ENCODE measurements at places on chromosomes 4 and X. TPM values are rescaled to one million over a fixed set of nuclear protein-coding genes. Genes with fewer than 3 reads are reported as not detected.

Gene RNF212
- total RNA-seq, result not detected

Gene SYP
- total RNA-seq, result 1.2 TPM

Gene CT55
- not detected for total RNA-seq

DNA sequence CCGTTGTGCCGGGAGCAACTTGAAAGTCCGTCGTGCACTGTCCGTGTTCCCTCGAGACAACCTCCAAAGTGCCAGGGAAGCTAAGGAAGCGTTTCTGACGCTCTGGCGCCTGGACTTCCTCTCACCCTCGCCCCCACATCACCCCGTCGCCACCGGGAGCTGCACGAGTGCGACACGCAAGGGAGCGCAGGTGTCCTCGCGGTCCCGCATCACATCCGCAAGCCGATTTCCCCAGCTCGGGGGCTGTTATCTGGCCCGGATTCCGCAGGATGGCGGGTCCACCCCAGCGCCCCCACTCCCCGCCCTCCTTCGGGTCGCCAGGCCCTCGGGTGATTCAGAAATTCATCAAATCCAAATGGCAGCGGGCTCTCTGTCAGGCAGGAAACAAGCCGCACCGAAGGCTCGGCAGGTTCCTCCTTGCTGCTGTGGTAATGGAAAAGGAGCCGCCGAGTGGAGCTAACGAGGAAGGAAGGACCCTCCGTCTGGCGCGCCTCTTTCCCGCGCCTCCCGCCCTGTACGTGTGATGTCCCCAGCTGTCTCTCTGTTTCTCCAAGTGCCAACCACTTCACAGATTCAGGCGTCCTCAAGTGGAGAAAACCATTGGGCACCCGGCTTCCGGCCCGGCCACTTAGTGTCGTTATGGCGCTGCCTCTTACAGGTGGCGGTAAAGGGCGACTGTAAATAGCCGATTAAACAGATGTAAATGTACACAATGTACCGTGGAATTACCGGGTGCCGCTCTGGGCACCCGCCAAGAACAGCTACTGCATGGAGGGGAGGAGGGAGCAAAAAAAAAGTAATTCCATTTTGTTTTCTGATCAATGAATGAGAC, 921 bp upstream of the SETD7 start:
- DNase-seq, result no peak

Gene USP17L15
- not detected for total RNA-seq

- no peak for DNase-seq
Measured at GRCh38 chr4:113440371-113440770, 321.2 kb downstream of the CAMK2D start.

Gene ZBED1
- 21.0 TPM for total RNA-seq

Gene BGN
- 0.37 TPM for total RNA-seq

GRCh38 chrX:46436744-46437143, 108.5 kb downstream of the ZNF674 start:
- DNase-seq, result no peak

DNA sequence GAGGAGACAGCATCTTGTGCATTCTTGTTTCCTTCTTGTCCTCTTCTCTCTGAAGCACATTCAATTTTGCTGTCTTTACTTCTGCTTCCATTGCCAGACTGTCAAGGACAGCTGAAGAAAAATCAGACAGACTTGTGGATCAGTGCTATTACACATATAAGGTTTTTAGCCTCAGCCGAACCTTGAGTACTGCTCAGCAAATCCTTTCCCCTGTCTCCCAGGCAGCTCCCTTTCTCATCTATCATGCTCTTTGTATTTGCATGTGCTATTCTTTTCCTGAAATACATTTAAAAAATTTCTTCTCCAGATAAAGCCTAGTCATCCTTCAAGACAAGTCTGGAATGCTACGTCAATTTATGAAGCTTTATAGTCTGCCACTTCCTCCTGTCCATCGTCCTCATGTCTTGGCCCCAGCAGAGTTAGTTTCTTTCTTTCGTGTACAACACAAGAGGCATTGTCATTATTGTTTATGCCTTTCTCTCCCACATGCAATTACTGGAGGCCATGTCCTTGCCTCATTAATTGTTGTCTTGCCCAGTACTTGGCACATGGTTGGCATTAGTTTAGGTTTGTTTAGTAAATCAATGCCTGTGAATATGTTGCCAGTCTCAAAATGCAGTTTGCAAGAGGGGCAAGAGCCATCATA, 45.1 kb downstream of the ADGRL3 start:
- no peak for DNase-seq

DNA sequence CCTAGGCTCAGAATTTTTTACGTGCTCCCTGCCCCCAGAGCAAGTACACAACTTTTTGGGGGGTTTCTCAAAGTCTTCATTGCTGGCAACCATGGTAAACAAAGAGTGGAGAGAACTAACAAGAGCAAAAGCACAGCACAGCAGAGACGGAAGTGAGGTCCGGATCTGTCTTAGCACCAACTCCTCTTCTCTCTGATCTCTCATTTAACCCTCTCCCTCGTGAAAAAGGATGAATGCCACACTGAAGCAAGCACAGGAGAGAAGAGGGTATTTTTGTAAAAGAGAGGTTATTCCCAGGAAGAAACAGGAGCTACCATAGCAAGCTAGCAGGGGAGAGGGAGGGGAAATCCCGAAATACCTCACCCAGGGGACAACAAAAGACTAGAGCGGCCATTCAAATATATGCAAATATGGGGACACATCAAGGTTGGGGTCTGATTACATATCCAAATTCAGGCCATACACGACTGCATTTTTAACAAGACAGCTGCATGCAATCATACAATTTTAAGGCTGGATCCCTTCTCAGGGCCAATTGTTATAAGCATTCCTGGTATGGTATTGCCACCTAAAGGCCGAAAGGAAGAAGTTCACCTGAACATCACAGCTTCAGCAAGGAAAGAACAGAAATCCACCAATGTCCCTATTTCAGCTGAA, 46.6 kb downstream of the CD40LG start:
- DNase-seq, result peak; percentile 8

Gene MAN2B2
- total RNA-seq, result 18.0 TPM

Gene CCDC110
- total RNA-seq, result 2.7 TPM

DNA sequence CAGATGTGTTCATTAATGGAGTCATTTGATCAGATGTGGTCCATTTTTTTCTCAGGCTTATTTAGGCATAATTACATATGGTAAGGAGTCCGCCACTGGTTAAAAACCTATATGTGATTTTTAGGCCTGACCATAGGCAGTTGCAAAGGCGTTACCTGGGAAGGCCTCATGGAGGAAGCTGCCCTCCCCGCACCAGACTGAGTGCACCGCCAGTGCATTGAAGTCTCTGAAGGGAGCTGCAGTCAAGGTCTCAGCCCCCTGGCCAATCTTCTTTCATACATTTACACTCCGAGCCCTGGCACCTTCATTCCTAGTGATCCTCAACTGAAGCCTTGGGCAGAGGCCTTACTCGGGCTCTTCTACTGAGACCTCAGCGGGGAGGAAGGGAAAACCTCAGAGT, 898.2 kb upstream of the AGA start:
- no peak for DNase-seq

Gene PIGA
- 12.7 TPM for total RNA-seq

GRCh38 chrX:101388604-101389003, 2.2 kb upstream of the RPL36A start:
- no peak for DNase-seq

Gene PWWP3B
- total RNA-seq, result 3.4 TPM

- no peak for DNase-seq
Measured at GRCh38 chrX:84362184-84362838, 139.9 kb downstream of the HDX start.

DNA sequence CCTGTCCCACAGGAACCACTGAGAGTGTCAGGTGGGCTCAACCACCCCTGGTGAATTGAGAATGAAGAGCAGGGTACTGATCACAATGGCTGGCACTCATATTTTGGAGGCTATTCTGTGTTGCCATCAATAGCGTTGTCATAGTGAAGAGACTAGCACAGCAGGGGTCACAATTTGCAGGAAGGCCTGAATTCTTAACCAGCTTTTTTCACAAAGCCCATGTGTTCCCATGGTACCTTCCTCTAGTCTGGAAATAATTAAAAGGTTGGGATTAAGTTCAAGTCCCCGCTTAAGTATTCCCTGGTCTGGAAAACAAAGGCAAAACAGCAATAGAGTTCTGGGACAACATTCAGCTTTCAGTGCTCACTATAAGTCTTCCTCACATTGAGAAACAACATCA, 1051.7 kb downstream of the C4orf33 start:
- DNase-seq, result no peak

- no peak for DNase-seq
Measured at GRCh38 chrX:110182362-110182761, 135.5 kb downstream of the AMMECR1 start.

DNA sequence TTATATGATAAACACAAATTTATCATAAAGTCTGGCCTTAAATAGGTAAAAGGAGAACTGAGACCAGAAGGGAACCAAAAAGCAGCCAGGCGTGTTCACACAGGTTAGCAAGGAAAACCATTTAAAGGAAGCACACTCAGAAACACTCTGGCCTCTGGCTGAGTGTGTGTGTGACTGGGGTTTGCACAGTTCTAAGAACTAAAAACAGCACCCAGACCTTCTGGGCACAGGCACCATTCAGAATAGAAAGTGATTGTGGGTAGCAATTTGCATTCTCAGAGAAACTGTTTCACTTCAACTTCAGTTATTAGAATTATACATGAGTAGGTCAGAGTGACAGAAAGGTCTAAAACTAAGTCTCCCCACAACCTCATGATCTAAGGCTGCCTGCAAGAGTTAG, 10.0 kb downstream of the GPR82 start:
- DNase-seq, result no peak

DNA sequence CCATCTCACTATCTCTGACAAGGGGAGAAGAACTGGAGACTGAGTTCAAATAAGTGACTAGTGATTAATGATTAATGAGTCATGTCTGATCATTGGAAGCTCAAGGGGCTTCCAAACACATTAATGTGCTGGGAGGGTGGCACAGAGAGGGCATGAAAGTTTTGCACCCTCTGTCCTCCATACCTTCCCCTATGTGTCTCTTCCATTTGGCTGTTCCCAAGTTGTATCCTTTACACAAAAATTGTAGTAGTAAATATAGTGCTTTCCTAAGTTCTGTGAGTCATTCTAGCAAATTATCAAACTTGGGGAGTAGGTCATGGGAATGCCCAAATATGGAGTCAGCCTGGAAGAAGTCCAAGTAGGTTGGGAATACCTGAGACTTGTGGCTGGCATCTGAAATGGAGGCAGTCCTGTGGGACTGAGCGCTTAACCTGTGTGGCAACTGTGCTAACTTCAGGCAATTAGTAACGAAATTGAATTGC, 4.1 kb upstream of the FAM200B start:
- DNase-seq, result peak; percentile 82

Gene LRRC66
- 0.12 TPM for total RNA-seq

DNA sequence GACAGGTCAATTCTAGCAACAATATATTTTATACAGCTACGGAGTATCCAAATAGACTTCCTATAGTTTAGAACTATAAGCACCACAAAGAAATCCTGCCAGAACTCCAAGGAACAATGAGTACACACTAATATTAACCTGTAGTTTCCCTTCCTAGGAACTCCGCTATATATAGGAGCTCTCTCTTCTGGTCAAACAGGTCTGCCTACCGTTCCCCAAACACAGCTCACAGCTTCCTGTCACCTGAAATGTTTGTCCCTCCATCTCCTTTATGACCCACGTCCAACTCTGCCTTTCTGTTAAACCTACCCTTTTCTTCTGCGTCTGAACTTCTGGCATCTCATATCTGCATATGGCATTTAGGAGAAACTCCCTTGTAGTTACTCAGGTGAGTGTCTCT, 10.5 kb upstream of the GJB1 start:
- no peak for DNase-seq

DNA sequence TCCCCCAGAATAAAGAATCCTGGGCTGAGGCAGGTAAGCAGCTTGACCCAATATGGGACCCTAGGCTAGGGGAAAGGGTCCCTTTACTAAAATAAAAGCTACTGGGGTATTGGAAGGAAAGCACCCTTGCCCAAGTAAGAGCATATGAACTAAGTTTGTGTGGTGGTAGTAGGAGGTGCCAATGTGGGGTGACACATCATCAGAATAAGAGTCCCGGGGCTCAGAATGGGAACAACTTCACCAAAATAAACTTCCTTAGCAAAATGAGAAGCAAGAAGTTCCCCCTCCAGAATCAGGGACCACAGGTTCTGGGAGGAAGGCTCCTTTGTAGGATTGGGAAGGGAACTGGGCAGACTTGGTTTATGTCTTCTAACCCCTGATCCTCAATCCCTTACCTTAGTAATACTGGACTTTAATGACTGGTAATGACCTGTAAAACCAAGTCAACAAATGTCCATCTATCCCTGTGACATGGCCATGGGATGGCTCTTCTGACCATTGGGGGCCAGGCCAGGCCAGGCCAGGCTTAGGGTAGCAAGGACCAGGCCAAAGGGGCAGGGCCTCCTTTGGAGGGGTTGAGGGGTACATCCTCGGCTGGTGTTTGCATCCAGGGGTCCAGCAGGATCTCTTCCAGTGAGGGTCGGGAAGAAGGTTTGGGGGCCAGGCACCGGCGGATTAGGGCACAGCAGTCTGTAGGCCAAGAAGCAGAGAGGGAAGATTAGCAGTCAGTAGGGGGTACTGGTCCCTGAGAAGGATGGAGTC, 2.3 kb upstream of the SLC35A2 start:
- DNase-seq, result no peak

- no peak for DNase-seq
Measured at GRCh38 chr4:108635070-108635655, 14.8 kb downstream of the RPL34 start.

DNA sequence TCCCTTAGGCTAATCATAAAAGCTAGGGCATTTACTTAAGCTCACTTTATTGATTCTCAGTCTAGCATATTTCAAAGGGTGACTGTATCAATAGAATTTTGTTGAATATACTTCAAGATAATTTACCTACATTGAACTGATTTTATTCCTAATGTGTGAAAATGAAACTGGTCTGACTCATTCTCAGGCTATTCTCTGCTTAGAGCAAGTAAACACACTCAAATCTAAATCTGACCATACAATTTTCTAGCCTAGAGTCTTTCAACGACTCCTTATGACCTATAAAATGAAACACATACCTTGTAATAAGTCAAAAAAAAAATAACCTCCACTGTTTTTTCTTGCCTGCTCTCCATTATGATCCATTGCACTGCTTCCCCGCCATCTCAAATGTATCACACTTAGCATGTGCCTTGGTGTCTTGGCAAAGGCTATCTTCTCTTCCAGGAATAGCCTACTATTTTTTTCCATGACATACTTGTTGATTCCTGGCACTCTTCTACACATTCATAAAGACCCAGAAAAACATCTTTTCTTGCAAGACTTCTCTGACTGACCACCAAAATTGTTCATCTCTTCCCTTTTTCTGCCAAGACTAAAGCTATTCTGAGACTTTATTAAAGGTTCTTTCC, 965.1 kb upstream of the HS3ST1 start:
- no peak for DNase-seq

DNA sequence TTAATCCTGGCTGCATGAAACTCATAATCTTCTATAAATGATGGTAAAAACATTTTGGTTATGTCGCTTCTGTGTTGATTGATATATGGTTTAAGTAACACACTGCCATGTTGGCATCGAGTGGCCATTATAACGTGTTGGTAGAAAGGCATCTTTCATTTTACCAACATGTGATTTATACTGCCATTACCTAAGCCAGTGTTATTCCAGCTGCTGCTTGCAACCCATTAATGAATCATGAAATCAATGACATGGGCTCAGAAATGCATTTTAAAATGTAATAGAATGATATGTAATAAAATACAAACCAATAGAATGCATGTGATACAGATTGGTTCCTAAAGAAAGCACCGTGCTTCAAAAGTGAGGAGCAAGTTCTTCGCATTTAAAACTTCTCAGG, 102.0 kb downstream of the VEGFC start:
- DNase-seq, result no peak

Gene RNF128
- total RNA-seq, result 5.8 TPM

Gene INTU
- 12.0 TPM for total RNA-seq

- DNase-seq, result peak; percentile 34
Measured at GRCh38 chr4:4726051-4726450, 133.4 kb upstream of the MSX1 start.

GRCh38 chr4:147620315-147620714, 3.1 kb downstream of the TMEM184C start:
- no peak for DNase-seq

Gene RHOXF2
- 0.12 TPM for total RNA-seq

Data from HCT116 (cell line).